Neuronal stem cell (in vitro differentiated cells): ENCODE measurements at places on chromosomes 1 and 21.

- DNase-seq: no peak
Observed at GRCh38 chr1:35220976-35221375, 28.0 kb upstream of the SFPQ start.

GRCh38 chr1:39354572-39354971, 136.9 kb upstream of the BMP8A start:
- no peak for DNase-seq

DNA sequence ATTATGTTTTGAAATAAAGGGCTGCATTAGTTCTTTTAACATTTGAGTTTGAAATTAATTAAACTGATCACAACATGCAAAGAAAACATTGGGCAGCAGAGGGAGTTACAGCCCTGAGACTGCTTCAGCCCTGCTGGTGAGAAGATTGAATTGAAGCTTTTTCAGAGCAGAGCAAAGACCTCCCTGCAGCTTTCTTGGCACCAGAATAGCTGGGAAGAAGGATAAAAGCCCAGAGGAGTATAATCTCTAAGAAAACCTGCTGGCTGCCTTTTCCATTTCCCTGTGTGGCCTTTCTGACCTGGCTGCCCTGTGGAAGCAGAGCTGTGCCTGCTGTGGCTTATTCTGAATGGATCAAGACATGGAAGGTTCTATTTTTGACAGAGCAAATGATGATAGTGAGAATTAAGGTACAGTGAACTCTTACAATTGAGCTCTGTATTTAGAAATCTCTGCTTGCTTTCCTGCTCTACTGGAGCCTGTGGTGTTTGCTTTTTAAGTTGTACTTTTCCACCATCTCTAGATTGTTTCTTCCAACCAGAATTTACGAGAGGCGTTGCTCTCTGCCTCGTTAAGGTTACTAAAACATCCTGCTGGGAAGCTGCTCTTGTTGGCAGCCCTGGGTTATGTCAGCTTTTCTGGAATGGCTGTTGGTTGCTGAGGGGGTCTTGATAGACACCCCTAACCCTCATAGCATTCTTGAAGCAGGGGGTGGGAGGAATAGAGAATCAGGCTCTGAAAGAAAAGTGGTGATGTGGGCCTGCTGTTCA, 9.9 kb downstream of the SNRPE start:
- peak; percentile 64 for DNase-seq

- DNase-seq: no peak
Observed at GRCh38 chr1:118973531-118974137, 14.5 kb downstream of the TBX15 start.

DNA sequence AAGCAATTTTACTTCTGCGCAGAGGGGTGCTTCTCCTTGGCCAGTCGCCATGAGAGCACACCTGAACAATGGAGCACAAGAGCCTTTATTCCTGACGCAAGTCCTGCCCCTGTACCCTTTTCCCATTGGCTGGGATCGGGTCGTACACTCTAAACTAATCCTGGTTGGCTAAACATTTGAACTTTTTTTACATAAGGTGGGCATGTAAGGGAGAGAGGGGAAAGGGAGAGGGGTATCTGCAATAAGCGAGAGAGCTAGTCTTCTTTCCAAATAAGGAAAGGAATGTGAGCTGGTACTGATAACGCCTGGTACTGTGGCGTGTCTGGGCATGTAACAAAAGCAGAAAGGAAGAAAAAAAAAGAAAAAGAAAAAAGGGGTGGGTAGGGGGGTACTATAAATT, 21.8 kb downstream of the MFSD2A start:
- no peak for DNase-seq

GRCh38 chr1:151048645-151049032, 1.1 kb downstream of the C1orf56 start:
- DNase-seq: no peak

- DNase-seq: peak; percentile 72
Observed at GRCh38 chr1:233904633-233905415, at the start of gene SLC35F3. TSS of gene SLC35F3 (plus strand) at chr1:233904676.

- DNase-seq: no peak
Observed at GRCh38 chr1:180498594-180498993, 3.8 kb downstream of the ACBD6 start.

DNA sequence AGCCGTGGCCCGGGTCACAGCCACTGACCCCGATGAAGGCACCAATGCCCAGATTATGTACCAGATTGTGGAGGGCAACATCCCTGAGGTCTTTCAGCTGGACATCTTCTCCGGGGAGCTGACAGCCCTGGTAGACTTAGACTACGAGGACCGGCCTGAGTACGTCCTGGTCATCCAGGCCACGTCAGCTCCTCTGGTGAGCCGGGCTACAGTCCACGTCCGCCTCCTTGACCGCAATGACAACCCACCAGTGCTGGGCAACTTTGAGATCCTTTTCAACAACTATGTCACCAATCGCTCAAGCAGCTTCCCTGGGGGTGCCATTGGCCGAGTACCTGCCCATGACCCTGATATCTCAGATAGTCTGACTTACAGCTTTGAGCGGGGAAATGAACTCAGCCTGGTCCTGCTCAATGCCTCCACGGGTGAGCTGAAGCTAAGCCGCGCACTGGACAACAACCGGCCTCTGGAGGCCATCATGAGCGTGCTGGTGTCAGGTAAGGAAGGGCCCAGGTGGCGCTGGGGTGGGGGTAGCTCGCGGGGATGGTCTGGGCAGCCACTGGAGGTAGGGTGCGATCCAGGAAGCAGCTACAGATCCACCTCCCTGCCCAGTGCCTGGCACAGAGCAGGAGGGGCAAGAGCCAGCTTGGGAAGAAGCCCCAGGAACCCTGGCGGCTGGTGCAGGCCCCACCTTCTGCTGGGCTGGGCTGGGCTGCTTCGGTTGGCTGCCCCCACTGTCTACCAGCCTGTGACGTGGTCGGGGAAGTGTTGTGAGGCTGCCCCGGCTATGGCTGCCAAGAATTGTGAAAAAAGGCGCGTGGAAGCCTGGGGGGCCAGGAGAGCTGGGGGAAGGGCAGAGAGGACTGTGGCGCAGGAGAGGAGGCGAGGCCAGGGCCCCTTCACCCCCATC, 3.8 kb downstream of the CELSR2 start:
- DNase-seq: no peak

GRCh38 chr1:155695608-155696007, 6.7 kb downstream of the DAP3 start:
- no peak for DNase-seq

DNA sequence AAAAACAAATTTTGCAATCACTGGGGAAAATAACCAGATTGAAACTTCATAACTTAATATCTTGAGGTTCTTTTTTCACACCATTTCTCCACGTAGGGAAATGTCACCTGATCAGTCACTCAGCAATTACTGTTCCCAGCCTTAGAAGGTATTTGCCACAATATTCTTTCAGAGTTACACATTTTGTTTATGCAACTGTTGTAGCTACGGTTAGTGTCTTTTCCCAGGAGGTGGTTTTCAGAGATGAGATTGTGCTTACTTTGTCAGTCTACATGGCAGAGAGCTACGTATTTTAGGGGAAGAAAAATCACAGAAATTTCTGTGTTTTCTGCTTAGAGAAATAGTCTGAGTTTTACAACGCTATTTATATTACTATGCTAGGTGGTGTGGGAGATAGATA, 792.8 kb upstream of the B3GALT2 start:
- no peak for DNase-seq

GRCh38 chr1:97304366-97304765, 582.8 kb downstream of the PTBP2 start:
- DNase-seq: no peak

- DNase-seq: no peak
Observed at GRCh38 chr21:45029298-45029947, 45.0 kb upstream of the ADARB1 start.

- peak; percentile 21 for DNase-seq
Observed at GRCh38 chr1:147586414-147586813, 45.1 kb downstream of the BCL9 start.

- no peak for DNase-seq
Observed at GRCh38 chr1:90561911-90562310, 155.2 kb downstream of the BARHL2 start.

GRCh38 chr21:44962403-44962966, 22.7 kb downstream of the SLX9 start:
- DNase-seq: no peak

GRCh38 chr1:159953536-159954515, at the start of gene SLAMF9:
TSS of gene SLAMF9 (minus strand) at chr1:159954237. CDS start at chr1:159954137, 100 bp downstream.
- DNase-seq: no peak

GRCh38 chr1:30422251-30422650, 301.1 kb downstream of the MATN1 start:
- DNase-seq: no peak

GRCh38 chr21:31665397-31665796, 5.9 kb downstream of the SOD1 start:
- DNase-seq: no peak

- DNase-seq: peak; percentile 39
Observed at GRCh38 chr1:53949023-53949990, 3.2 kb downstream of the LRRC42 start.

GRCh38 chr21:36063375-36064084, 3.2 kb upstream of the SETD4 start:
- DNase-seq: no peak

DNA sequence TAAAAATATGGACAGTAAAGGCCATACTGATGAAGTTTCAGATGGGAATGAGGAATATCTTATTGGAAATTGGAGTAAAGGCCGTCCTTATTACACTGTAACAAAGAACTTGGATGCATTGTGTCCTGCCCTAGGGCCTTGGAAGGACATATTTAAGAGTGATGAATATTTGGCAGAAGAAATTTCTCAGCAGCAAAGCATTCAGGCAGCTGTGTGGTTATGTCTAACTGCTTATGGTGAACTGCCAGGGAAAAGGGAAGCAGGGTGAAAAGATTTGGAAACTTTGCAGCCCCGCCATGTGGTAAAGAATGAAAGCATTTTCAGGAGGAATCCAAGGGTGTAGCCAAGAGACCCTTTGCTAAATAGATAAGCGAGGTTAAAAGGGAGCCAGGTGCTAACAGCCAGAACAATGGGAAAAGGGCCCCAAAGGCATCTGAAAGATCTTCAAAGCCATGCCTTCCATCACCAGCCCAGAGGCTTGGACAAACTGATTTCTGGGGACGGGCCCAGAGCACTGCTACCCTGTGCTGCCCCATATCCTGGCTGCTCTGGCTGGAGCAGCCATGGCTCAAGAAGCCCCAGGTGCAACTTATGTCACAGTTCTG, 200.0 kb downstream of the PTPRU start:
- no peak for DNase-seq

DNA sequence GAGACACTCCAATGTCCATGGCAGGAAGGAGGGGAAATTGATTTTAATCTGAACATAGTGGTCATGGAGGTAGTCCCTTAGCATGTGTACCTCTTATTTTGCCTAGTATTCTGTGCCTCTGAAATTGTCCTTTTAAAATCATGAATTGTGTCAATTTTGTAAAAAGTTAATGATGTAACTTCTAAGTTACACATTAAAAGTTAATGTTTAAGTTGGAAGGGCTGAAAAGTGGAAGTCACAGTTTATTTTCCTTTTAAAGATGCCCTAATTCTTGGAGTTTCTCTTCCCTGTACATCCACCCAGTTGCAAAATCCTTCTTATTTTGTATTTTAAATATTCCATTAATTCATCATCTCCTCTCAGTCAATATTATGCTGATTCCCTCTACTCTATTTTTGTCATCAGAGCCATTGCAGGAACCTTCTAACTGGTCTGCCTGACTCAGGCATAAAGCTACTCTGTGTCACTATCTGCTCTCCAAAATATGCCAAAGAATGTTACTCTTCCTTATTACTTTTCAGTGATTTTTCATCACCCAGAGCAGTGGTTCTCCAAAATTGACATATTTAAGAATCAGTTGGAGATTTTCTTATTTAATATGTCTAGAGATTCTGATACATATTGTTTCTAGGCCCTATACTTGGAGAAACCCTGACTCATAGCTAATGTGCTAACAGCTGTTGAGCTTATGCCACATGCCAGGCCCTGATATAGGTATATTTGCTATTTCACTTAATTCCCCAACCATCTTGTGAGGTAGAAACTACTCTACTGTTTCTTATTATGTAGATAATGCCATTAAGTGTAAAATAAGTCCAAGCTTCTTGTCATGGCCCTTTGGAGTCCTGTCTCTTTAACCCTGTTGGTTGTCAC, 5.1 kb downstream of the HOOK1 start:
- no peak for DNase-seq

- no peak for DNase-seq
Observed at GRCh38 chr1:200082329-200082728, 54.8 kb downstream of the NR5A2 start.

- no peak for DNase-seq
Observed at GRCh38 chr1:94971491-94971924, 44.6 kb upstream of the CNN3 start.

DNA sequence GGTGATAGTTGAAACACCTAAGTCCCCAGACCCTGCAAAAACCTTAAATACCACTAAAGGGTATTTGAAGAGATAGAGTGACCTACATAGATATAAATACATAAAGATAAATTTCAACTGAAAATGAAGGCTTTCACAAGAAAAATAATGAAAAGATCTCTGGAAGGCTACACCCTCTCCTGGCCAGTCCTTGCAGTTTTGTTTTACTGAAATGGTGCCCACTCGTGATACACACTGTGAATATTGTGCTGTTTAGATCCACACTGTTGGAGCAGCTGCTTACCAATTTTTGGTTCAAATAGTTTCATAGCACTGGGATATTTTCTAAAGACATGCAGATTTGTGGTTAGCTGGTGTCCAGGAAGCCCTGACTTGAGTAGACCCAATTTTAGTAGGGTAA, 31.5 kb upstream of the RNF187 start:
- no peak for DNase-seq

- DNase-seq: no peak
Observed at GRCh38 chr1:110893908-110894490, 21.1 kb downstream of the CD53 start.

- no peak for DNase-seq
Observed at GRCh38 chr1:42162181-42162580, 2.4 kb downstream of the GUCA2A start.

- DNase-seq: no peak
Observed at GRCh38 chr1:67988066-67988465, 62.4 kb downstream of the DIRAS3 start.

DNA sequence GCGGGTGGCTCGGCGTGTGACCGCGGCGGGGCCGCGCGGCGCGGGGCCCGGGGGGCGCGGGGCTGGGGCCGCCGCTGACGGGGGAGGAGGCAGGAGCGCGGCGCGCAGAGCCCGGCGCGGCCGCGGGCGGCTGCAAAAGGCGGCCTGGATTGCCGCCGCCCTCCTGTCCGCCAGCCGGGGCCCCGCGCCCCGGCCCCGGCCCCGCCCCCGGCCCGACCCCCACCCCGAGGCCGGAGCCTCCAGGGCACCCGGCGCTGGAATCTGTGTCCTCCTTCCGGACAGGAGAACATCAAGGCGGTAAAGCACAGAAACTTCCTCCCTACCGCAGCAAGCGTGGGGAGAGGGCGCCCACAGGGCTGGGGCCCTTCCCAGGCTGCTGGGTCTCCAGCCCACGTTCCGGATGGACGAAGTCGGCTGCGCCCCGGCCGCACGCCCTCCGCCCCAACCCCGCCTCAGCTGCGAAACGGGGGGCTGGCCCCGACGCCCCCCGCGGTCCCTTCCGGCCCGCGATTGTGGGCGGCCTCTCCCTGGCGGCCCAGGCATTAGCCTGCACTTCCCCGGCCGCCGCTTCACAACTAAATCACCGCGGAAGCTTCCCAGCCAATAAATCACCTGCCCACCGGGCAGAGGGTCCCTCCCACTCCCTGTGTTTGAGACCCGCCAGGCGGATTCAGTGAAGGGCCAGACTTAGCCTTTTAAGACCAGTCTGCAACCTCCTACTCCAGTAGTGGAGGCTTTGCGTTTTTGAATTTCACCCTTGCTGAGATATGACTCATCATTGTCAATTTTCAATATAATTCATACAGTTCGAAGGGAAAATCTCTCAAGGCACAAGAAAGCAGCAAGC, 106.0 kb downstream of the SLC45A1 start:
- DNase-seq: peak; percentile 75

GRCh38 chr1:235806123-235806522, 60.6 kb downstream of the LYST start:
- no peak for DNase-seq
